ENCODE measurements at places on chromosomes 6 and 20.
A peak's percentile ranks its signal among the peaks of the same experiment; 100 is the strongest.

DNA sequence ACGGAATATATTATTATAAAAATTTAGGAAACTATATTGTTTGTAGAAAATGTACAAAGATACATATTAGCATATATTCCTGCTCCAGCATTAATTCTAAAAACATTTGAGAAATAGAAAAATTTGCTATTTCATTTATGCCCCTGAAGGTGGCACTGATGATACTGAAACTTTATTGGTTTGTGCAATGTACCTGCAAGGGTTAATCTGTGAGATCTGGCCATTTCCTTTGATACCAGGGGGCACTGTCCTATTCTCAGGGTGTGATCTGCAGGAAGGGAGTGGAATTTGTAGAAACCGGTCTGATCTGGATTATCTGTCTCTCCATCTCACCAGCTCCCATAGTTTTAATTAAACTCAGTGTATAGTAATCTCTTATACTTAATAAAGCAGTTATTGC, 625.1 kb upstream of the IMPG1 start:
- H3K27ac ChIP-seq, result no peak overlapping the region
- H3K36me3 ChIP-seq, result no peaks in the 10 kb centered on the region
- no peak overlapping the region for H3K4me3 ChIP-seq
- no peaks in the 10 kb centered on the region for H3K4me1 ChIP-seq
- H3K27me3 ChIP-seq, result no peaks in the 10 kb centered on the region

DNA sequence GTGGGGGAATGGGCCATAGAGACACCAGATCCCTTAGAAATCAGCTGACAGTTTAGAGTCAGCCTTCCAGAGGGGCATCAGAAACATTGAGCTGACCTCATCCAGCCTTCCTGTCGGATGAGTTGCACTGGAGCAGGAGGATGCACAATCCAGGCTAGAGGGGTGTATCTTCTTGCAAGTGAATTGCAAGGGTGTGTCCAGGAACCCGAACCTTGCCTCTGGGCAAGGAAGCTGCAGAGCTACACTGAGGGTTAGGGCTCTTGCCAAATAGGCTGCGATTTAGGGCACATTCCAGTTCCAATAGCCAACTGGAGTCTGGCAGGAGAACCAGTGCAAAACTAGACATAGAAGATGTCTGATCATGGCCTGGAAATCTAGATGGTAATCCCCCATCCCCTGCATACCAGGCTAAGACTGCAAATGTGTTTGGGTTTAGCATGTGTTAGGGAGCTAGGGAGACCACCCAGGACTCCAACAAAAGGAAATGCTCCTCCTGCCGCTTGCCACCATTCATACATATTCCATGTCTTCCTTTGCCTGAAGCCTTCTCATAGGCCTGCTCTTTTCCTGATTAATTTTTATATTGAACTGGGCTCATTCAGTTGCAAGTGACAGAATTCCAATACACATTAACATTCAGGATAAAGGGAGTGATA, 6.3 kb upstream of the UTRN start:
- H3K4me3 ChIP-seq, result no peak overlapping the region
- H3K36me3 ChIP-seq, result no peaks in the 10 kb centered on the region
- DNase-seq, result no peak
- H3K4me1 ChIP-seq, result no peaks in the 10 kb centered on the region
- H3K27ac ChIP-seq, result no peak overlapping the region
- H3K27me3 ChIP-seq, result no peaks in the 10 kb centered on the region

GRCh38 chr20:48858075-48858790, 30.4 kb upstream of the PREX1 start:
- no peaks in the 10 kb centered on the region for H3K27me3 ChIP-seq
- no peaks in the 10 kb centered on the region for H3K4me1 ChIP-seq
- no peak overlapping the region for H3K27ac ChIP-seq
- H3K36me3 ChIP-seq, result no peaks in the 10 kb centered on the region

GRCh38 chr6:112196306-112196705, 58.1 kb downstream of the LAMA4 start:
- no peaks in the 10 kb centered on the region for H3K4me1 ChIP-seq
- peaks cover 27% of the 10 kb centered on the region for H3K36me3 ChIP-seq
- H3K4me3 ChIP-seq, result no peak overlapping the region
- no peaks in the 10 kb centered on the region for H3K27me3 ChIP-seq

DNA sequence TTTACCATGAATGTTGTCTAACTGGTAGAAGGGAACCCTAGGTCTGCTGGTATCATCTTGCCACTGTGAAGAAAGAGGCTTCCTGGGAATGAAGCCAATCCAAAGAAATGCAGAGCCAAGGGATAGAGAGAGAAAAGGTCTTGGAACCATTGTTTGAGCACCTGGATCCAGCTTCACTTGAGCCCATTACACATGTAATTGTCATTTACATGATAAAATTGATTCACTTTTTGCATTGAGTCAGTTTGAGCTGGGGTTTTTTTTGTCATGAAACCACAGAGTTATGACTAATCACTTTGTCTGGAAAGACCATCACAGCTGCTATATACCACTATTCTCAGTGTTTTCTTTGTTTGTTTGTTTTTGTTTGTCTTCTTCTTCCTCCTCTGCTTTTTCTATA, 112.3 kb downstream of the CBLN4 start:
- no peaks in the 10 kb centered on the region for H3K27me3 ChIP-seq
- no peak overlapping the region for H3K27ac ChIP-seq
- no peaks in the 10 kb centered on the region for H3K36me3 ChIP-seq
- DNase-seq, result no peak
- no peaks in the 10 kb centered on the region for H3K4me1 ChIP-seq

GRCh38 chr6:22845467-22845866, 276.1 kb downstream of the HDGFL1 start:
- DNase-seq, result no peak
- no peaks in the 10 kb centered on the region for H3K27me3 ChIP-seq
- no peaks in the 10 kb centered on the region for H3K36me3 ChIP-seq
- no peak overlapping the region for H3K4me3 ChIP-seq

DNA sequence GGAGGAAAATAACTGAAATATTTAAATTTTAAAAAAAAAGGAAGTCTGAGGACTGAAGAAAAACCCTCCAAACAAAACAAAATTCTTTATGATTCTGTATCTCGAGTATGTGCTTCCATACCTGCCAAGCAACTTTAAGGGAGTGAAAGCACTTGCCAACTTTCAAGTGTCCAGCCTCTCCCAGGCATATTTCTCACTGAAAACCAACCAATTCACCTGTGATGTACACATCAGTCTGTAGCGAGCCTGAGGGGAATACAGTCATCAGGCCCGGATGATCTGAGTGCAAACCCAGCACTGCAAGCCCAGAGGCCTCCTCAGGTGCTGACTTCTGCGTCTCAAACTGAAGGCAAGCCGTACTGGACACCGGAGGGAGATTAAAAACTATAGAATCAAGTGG, 164.8 kb upstream of the NT5E start:
- no peaks in the 10 kb centered on the region for H3K4me1 ChIP-seq
- peak; percentile 56 for DNase-seq
- no peaks in the 10 kb centered on the region for H3K36me3 ChIP-seq
- H3K27me3 ChIP-seq, result no peaks in the 10 kb centered on the region
- H3K4me3 ChIP-seq, result no peak overlapping the region

DNA sequence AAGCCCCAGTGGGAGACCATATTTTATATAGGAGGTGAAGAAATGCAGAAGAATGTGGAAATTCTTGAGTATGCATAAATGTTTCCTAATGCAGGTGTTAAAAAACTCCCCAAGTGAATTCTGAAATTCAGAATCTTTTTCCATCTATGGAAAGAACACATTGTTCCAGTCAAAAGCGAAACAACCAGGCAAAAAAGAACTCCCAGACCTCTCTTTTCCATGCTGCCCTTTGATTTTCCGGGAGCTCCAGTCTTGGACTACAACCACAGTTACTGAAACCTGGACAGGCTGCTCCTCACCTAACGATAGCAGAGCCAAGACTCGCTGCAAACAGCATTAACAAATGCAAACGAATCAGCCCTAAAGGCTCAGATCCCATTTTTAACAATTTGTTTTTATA, 108.7 kb upstream of the CNKSR3 start:
- no peaks in the 10 kb centered on the region for H3K36me3 ChIP-seq
- H3K27me3 ChIP-seq, result no peaks in the 10 kb centered on the region
- peaks cover 15% of the 10 kb centered on the region for H3K4me1 ChIP-seq
- no peak for DNase-seq
- H3K4me3 ChIP-seq, result no peak overlapping the region
- H3K27ac ChIP-seq, result no peak overlapping the region

- H3K27me3 ChIP-seq, result no peaks in the 10 kb centered on the region
- no peak overlapping the region for H3K27ac ChIP-seq
- DNase-seq, result no peak
- H3K4me1 ChIP-seq, result no peaks in the 10 kb centered on the region
- no peak overlapping the region for H3K4me3 ChIP-seq
- peaks cover 9% of the 10 kb centered on the region for H3K36me3 ChIP-seq
These were observed 15.7 kb downstream of the TMEM242 start for GRCh38 chr6:157307661-157308060.

DNA sequence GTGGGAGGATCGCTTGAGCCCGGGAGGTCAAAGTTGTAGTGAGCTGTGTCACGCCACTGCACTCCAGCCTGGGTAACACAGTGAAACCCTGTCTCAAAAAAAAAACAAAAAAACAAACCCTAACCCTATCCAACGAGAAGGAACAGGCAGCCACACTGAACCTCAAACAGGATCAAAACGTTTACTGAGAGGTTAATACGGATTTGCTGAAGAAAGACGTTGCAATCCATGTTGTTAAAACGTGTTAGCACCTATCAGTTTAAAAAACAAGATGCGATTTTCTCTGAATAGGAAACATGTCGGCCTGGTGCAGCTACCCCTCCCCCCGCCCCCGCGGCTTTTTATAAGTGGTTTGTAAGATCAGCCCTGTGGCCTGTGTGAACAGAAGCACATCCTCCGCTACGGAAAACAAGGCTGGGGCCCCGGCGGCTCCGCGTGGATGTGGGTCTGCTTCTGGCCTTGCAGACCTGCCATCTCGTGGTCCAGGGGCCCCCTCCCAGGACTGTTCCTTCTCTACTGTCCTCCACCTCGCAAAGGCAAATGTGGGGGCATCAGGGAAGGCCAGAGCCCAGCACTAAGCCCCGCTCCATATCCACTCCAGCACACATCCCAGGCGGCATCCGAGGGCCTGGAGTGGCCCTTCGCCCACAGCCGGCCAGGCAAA, 11.4 kb downstream of the SLC2A4RG start:
- H3K4me3 ChIP-seq, result no peak overlapping the region
- no peaks in the 10 kb centered on the region for H3K27me3 ChIP-seq
- no peak for DNase-seq

DNA sequence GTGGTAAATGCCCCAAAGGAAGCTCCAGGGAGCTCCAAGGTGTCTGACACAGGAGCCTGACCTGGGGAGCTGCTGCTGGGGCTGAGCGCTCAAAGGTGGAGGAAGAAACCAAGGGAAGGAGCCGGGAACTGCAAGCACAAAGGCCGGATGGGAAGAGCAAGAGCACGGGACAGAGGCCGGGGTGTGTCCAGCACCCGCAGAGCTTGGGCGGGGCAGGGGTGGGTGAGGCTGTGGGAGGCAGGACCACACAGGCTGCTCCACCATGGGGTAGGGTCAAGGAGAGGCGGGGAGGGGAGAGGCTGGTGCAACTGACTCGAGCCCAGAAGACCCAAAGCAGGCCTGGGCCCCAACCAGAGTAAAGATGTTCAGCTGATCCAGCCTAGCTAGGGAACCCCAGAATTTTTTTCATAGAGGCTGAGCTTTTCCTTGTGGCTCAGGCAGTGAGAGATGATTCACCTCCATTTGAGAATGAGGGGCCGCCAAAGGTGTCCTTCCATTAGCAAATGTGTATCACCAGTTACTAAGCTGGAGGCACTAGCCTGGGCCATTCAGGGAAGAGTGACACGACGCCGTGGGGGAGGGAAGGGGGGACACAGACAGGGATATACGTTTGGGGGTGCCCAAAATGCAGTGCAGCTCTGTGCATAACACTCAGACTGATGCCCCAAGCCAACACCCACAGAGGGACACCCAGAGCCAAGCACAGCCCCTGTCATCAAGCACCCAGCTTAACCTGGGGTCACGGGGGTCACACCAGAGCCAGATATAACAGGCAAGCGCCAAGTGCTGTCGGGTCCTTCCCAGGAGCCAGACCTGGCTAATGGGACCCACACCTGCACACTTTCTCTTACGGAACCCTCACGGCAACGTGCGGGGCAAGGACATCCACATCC, 21.3 kb upstream of the TLDC2 start:
- no peaks in the 10 kb centered on the region for H3K27me3 ChIP-seq
- H3K27ac ChIP-seq, result peak overlapping the region; percentile 61
- peaks cover 11% of the 10 kb centered on the region for H3K4me1 ChIP-seq
- H3K36me3 ChIP-seq, result no peaks in the 10 kb centered on the region
- no peak overlapping the region for H3K4me3 ChIP-seq

DNA sequence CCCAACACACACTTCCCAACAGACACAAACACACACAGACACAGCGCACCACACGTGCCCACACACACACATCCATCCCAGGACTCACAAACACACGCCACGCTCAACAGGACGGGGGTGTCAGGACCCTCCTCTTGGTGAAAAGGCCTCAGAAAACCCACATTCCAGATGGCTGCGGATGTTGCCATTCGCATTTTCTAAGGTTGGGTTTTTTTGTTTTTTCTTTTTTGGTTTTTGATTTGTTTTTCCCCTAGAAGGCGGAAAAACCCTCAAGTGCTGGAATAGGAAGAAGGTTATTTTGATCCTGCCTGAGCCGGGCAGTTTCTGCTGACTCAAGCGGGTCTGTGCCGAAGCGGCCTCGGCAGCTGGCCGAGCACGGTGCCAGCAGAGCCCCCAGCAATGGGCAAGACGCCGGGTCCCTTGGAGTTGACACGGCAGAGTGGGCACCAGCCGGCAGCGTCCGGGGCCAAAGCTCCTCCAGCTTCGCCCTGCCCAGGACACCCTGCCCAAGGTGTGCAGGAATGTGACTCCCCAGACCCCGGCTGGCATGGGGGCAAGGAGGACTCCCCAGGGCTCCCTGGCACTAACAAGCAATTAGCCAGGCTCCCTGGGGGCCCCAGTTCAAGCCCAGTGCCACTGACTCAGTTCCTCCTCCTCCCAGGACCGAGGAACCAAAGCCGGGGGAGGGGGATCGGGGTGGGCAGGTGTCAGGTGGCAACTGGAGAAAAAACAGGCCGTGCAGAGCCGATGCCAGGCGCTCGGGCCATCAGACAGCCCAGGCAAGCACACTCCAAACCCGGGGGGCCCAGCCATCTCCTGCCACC, 40.9 kb upstream of the ZBP1 start:
- peak; percentile 34 for DNase-seq
- no peak overlapping the region for H3K4me3 ChIP-seq
- H3K27ac ChIP-seq, result no peak overlapping the region
- no peaks in the 10 kb centered on the region for H3K27me3 ChIP-seq

DNA sequence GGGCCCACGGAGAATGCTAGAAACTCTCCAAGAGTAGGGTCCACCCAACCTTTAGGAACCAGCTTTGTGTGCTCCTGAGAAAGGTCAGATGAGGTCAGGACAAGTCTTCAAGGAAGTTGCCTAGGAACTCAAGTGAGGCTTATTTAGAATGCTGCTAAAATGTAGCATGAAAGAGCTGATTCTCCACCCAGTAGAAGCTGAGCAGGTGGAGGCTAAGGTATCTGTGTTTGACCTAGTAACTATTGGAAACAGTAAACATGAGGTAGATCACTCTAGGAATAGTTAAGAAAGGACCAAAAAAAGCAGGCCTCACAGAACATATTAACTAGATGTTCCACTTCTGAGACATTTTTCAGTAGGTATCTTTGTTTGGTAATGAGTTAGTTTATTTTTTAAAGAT, 13.9 kb downstream of the CEP43 start:
- peak; percentile 6 for DNase-seq
- no peaks in the 10 kb centered on the region for H3K27me3 ChIP-seq
- H3K36me3 ChIP-seq, result peaks cover 13% of the 10 kb centered on the region
- H3K27ac ChIP-seq, result no peak overlapping the region
- no peaks in the 10 kb centered on the region for H3K4me1 ChIP-seq

- no peaks in the 10 kb centered on the region for H3K27me3 ChIP-seq
- H3K36me3 ChIP-seq, result peaks cover 21% of the 10 kb centered on the region
- no peaks in the 10 kb centered on the region for H3K4me1 ChIP-seq
- H3K27ac ChIP-seq, result no peak overlapping the region
- no peak overlapping the region for H3K4me3 ChIP-seq
- DNase-seq, result no peak
These were observed 37.3 kb downstream of the KIF3B start for GRCh38 chr20:32314768-32315167.

All from lung (tissue), 17 donors.